Epithelial cell of alveolus of lung (primary cell): ENCODE measurements at places on chromosomes 12 and 14. TPM values are rescaled to one million over a fixed set of nuclear protein-coding genes. Genes with fewer than 3 reads are reported as not detected.

STAC3 gene
- total RNA-seq, result 0.26 and 4.5 TPM in 2 replicates

MAP4K5 gene
- total RNA-seq, result 14.9 and 65.7 TPM in 2 replicates

CATSPERB gene
- total RNA-seq, result not detected in 2 replicates

CLEC4D gene
- total RNA-seq, result not detected in 2 replicates

C12orf56 gene
- total RNA-seq, result 0.13 TPM in 1 of 2 replicates, not detected in the other

HAL gene
- 0.48 TPM in 1 of 2 replicates, not detected in the other for total RNA-seq

KRT73 gene
- total RNA-seq, result not detected in 2 replicates

KRT74 gene
- total RNA-seq, result not detected in 2 replicates

FITM1 gene
- total RNA-seq, result 0.80 TPM in 1 of 2 replicates, not detected in the other

STYK1 gene
- 2.3 TPM in 1 of 2 replicates, not detected in the other for total RNA-seq

IAPP gene
- total RNA-seq, result not detected in 2 replicates

PLA2G1B gene
- total RNA-seq, result not detected in 2 replicates

HOXC6 gene
- 0.52 and 0.80 TPM in 2 replicates for total RNA-seq
